ENCODE measurements at places on chromosomes 2 and 18. TPM values are rescaled to one million over a fixed set of nuclear protein-coding genes. Genes with fewer than 3 reads are reported as not detected.

DNA sequence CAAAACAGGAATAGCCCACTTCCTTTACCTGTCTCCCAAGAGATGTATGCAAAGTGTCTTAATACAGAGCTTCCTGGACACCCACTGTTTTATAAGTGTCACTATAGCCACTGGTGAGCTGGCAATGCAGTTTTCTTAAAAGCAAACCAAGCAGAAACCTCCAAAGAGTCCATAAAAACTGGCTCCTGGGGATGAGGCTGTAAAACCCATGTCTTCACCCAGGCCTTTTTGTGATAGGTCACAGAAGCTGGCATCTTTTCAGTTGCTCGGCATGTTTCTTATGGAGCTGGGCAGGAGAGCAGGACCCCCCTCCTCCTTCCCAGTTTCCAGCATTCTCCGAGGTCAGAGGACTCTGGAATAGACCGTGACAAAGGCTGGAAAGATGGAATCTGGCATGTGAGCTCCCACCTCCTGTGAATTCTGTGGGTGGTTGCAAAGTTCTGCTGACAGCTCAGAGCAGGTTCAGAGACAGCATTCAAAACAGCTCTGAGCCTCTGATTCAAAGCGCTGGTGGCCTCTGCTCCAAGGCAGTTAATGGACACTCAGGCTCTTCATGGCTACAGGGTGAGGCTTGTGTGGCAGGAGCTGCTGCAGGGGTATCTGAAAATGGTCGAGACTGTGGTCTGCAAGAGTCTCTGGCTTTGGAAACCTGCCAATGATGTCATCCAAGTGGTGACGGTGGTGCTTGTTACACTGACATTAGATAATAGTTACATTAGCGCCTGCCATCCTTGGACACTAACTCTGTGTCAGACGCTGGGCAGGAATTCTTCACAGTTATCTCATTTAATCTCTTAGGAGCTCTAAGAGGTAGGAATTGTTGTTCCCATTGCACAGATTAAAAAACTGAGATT is 283.4 kb downstream of the CLIP4 start:
- ATAC-seq: no peak

DNA sequence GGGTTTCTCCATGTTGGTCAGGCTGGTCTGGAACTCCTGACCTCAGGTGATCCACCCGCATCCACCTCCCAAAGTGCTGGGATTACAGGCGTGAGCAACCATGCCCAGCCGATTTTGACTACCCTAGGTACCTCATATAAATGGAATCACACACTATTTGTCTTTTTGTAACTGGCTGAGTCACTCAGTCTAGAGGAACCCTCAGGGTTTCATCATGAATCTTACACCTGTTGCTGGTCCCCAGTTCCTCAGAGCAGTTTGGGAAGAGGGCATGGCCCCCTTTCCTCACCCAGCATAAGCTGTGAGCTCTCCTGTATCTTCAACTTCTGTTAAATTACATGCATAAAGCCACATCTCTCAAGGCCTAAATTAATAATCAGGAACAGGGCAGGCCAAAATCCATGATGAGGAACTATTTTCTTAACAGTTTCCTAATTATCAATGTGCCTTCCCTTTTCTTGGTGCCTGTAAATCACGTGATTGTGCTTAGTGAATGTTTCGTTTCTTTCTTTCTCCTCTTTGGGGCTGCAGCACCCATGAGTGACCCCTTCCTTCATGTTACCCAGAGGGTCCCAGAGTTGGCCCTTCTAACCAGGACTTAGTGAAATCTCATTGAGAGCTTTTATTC is 20.9 kb downstream of the DYSF start:
- ATAC-seq: peak; percentile 22

GRCh38 chr18:56233595-56233994 is 404.8 kb downstream of the TXNL1 start:
- ATAC-seq: peak; percentile 74

CD226 gene
- total RNA-seq: 0.78 TPM

GRCh38 chr2:155842103-155842502 is 490.4 kb downstream of the NR4A2 start:
- ATAC-seq: no peak

NGEF gene
- total RNA-seq: 0.46 TPM

G6PC2 gene
- total RNA-seq: not detected

DNA sequence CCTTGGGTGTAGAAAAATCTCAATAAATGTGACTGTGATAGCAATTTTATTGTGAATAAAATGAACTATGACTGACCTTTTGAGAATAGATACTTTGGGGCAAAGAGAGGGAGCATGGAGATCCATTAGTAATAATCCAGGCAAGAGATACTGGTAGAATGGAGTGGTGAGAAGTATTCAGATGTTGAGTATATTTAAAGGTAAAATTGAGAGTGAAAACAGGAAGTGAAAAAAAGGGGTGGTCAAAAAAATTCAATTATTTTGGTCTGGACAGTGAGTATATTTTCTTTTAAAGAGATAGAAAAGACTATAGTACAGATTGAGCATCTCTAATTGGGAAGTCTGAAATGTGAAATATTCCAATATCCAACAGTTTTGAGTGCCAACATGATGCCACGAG is 1515.6 kb upstream of the NXPH2 start:
- ATAC-seq: no peak

GRCh38 chr2:237708491-237708890 is 81.1 kb downstream of the LRRFIP1 start:
- ATAC-seq: no peak

CCDC68 gene
- 4.7 TPM for total RNA-seq

- no peak for ATAC-seq
These were observed 158.0 kb downstream of the EN1 start for GRCh38 chr2:118689456-118689855.

TGFA gene
- total RNA-seq: 1.7 TPM

GRCh38 chr2:68521037-68521436 is 53.7 kb downstream of the APLF start:
- no peak for ATAC-seq

DNA sequence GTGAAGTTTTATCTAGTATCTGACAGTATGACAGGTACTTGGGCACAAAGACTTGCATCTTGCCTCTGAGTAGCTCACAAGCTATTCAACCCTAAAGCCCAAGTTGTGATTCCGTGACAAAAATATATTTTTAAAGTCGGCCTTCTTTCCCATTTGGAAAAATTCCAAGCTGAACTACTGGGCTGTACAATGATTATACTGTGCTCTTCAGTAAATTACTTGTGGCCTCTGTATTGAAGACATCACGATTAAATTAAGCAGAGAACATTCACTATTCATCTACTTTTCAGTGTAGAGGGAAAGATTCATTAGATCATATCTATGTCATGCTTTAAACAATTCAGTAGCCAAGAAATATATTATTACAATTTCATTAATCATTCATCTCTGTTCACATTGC is 282.2 kb downstream of the CDH2 start:
- ATAC-seq: no peak

- ATAC-seq: no peak
These were observed 33.3 kb downstream of the SPP2 start for GRCh38 chr2:234083572-234084348.

GRCh38 chr2:43563679-43564078 is 32.2 kb downstream of the THADA start:
- no peak for ATAC-seq

FRZB gene
- 10.8 TPM for total RNA-seq

GRCh38 chr2:236823963-236824362 is 254.3 kb downstream of the ACKR3 start:
- ATAC-seq: no peak

EPB41L3 gene
- total RNA-seq: 44.7 TPM

DNA sequence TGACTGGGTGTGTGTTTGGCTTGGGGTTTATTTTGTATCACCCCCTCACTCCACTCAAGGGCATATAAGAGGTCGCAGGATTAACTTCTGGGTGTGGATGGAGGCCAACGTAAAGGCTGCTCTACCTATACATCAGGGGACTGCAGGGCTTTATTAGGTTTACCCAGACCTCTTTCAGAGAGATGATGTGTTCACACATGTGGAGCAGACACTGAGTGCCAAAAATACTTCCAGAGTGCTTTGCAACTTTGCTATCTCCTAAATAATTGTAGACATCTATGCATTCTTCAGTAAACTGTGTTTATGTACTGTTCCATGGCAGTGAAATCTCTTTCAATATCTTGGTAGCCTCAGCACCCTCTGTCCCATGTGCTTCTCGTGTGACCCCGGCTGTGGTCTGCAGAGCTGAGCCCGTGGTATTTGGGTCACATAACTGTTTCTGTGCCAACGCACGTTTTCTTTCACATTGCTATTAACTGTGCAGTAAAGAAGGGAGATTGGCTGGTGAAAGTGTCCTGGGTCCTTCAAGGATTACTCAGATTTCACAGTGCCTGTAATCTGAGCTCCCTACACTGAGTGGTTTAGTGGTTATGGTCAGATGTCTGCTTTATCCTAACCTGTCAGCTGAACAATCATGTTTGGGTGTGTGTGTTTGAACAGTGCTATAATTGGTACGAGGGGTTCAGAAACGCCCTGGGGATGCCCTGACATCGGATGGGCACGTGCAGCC is 208.1 kb downstream of the VAPA start:
- peak; percentile 13 for ATAC-seq

DNA sequence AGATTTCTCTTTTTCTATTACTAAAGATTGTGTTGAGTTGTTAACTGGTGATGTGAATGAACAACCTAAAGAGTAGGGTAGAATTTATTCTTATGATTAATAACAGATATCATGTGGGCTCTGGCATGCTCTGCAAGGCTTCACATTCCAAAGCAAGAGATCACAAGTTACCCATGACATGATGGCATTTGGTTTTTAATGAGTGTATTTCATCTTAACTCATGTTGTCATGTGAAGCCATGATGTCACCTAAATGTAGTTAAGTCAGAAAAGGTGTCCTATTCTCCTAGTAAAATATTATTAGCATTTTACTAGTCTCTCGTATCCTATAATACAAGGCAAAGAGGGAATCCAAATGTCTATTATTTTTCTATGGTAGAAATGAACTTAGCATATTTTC is 678.0 kb downstream of the ARHGAP15 start:
- no peak for ATAC-seq

- no peak for ATAC-seq
These were observed 17.2 kb downstream of the ITGA4 start for GRCh38 chr2:181474222-181474881.

MC2R gene
- not detected for total RNA-seq

ARHGEF33 gene
- total RNA-seq: 0.96 TPM

CDH2 gene
- 9.8 TPM for total RNA-seq

- ATAC-seq: no peak
These were observed 676.9 kb downstream of the ADCYAP1 start for GRCh38 chr18:1581581-1581980.

TEX44 gene
- total RNA-seq: not detected

MDH1B gene
- not detected for total RNA-seq

DNA sequence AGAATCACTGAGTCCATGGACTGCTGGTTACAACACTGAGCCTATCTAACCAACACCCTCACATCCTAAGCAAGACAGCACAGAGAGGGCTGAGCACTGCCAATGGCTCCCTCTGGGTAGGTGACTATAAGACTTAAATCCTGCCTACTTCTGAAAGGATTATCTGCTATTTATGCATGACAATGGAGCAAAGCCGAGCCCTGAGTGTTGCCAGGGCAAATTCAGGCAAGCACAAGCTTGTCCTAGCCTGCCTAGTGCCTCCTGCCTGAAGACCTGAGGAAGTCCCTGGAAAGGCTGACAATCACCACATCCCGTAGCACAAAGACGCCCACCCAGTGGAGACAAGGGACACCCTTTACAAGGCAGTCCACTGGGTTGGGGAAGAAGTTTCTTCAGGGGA is 129.7 kb downstream of the OSR1 start:
- no peak for ATAC-seq

GRCh38 chr2:196528486-196529223 is 110.9 kb upstream of the CCDC150 start:
- no peak for ATAC-seq

PROC gene
- total RNA-seq: not detected

IL1RL1 gene
- 7.3 TPM for total RNA-seq

GRCh38 chr2:13240789-13241487 is 524.2 kb downstream of the TRIB2 start:
- no peak for ATAC-seq

DNA sequence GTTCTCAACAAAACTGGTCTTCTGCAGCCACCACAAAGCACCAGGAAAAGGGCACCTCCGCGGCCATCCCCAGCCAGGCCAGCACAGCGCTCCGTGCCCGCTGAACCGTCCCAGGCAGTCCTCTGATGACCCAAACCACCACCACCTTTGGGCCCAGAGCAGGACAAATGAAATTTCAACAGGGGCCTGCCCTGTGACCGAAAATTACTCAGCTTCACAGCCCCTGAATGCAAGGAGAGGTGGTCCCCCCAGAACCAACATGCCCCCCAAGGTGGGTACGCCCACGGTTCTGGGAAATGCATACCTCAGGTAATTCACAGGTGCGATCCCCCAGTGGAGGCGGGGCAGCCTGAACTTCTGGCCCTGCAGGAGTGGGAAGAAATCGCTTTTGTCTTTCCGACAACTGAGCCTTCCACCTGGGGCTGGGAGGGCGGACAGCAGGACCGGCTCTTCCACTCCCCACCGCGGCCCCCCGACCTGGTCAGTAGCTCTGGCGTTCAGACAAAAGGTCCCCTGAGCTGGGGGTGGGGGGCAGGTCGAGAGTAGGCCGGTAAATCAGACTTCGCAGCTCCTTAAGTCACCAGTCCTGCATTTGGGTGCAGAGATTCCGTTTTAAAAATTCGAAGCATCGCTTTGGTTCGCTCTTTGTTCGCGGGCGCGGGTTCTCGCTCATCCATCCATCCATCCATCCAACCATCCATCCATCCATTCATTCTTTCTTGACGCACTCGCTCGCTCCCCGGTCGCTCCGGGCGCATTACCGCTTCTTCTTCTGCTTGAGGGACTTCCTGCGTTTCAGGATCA is 1.4 kb downstream of the ARL4C start:
- no peak for ATAC-seq

DNA sequence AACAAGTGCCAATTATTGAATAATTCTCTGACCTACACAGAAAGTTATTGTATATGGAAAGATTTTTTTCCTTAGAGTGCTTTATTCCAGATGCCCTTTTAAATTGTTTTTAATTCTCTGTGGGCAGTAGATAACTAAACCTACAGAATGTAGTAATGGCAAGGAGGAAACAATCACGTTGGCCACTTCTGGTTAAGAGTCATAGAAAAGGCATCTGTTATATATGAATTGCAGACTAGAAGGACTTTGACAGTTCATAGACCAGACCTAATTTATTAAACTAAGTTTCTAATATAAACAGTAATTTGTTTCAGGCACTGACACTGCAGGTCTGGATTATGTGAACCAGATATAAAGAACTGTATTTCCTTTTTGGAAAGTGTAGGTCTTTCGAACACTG is 607.5 kb downstream of the PLCL1 start:
- no peak for ATAC-seq

GRCh38 chr18:26768385-26768784 is 97.1 kb downstream of the AQP4 start:
- ATAC-seq: no peak

DNA sequence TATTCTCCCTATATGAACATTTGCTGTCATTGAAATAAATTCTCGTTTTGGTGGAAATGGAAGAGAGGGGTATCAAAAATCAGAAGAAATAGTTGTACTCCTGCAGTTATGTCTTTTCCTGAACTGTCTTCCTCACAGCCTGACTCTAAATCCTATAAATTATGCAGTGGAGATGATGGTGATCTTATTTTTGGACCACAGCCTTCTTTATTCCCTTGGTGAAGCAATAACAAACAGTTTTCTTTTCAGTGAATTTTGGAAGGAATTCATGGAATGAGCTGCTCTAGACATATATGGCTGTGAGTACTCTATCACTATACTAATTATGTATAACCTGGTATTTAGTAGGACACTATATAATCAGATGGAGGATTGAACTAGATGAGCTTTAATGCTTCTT is 1.7 kb upstream of the SLC25A12 start:
- ATAC-seq: no peak

- no peak for ATAC-seq
These were observed 168.6 kb upstream of the SIX2 start for GRCh38 chr2:45177870-45178269.

IL1B gene
- not detected for total RNA-seq

Data from gastroesophageal sphincter (tissue), 4 donors.